Hematopoietic multipotent progenitor cell treated with erythropoietin and hydrocortisone succinate and interleukin-3 and kit ligand, for 17 days (in vitro differentiated cells): ENCODE measurements at places on chromosomes 2 and 18.

DNA sequence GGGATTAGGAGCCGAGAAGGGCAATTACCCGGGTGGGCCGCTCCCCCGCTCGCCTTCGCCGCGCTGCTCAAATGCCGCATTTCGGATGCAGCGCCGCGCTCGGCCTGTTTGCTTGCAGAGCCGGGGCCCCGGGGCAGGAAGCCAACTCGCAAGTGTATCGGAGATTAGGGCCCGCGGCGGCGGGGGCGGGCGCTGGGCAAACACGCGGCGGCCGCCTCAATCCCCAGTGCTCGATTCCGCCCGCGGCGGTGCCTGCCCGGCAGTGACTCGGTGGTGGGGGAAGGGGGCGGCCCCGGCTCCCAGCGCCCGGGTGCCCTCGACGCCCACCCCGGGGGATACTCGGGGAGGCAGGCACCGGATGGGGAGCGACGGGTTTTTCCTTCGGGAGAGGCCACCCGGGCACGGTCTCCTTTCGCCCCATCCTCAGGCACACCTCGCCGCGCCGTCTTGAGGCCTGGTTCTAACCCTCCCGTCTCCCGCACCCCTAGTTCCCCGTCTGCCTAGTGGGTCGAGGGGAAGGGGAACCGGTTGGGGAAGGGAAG lies 26.6 kb upstream of the NOTO start:
- no peak for DNase-seq

DNA sequence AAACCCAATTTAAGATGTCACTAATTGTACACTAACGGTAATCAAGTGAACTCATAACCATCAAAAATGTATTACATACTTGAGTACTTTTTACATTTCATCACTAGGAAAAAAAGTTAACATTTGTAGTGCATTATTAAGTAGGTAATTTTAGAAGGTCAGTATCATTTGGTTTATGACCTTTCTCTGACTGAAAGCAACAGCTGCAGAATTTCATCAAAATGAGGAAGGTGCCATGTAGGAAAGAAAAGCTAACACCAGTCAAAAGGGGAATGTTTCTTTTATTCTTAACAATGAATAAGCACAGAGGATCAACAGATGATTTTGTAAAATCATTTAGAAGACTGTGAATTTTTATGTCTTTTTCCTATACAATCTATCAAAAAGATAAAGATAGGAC lies 79.0 kb downstream of the PIGN start:
- DNase-seq = no peak

GRCh38 chr18:46331316-46331715 lies 227.1 kb downstream of the HAUS1 start:
- DNase-seq = no peak

DNA sequence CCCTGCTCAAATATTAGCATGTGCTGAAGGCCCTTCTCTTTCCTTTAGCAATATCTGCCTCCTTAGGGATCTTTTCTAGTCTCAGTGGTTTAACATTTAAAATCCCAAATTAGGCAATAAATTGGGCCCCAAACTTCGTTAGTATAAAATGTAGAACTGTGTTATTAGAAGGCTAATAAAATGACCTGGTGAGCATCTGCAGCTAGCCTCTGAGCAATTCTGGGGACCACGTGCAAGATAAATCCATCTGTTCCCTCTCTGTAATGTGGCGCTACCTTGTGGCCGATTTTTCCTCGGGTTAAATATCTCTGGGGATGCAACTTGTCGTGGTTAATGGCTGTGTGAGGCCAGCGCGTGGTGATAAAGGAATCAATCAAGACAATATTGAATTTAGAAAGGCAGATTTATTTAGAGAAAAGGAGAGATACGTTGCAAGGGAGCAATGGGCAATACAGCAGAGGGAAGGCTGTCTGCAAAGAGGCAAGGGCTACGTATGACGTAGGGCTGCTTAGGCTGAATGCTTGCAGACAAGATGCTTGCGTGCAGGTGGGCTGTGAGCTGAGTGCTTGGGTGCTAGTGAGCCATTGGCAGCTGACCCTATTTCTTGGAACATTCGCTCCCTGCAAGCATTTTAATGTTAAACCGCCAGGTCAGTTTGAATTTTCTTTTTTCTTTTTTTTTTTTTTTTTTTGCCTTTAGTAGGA lies 18.5 kb upstream of the IL36G start:
- no peak for DNase-seq

GRCh38 chr2:10413503-10413902 lies 34.6 kb downstream of the ODC1 start:
- no peak for DNase-seq

DNA sequence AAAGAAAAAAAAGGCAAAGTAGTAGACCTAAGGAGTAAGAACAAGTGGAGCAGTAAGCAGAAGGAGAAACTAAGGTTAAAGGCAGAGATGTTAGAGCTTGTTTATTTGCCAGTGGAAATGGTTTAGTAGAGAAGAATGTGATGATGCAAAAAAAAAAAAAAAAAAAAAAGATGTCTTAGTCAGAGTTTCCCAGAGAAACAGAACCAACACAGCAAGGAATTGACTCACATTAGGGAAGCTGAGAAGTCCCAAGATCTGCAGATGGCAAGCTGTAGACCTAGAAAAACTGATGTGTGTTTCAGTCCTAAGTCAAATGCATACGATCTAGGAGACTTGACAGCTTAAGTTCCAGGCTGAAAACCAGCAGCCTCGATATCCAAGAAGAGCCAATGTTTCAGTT lies 1548.8 kb upstream of the LRRTM1 start:
- no peak for DNase-seq

GRCh38 chr2:194539425-194539824 lies 1117.6 kb upstream of the SLC39A10 start:
- no peak for DNase-seq

- no peak for DNase-seq
Observed at GRCh38 chr2:158746488-158746887, 48.6 kb upstream of the DAPL1 start.

DNA sequence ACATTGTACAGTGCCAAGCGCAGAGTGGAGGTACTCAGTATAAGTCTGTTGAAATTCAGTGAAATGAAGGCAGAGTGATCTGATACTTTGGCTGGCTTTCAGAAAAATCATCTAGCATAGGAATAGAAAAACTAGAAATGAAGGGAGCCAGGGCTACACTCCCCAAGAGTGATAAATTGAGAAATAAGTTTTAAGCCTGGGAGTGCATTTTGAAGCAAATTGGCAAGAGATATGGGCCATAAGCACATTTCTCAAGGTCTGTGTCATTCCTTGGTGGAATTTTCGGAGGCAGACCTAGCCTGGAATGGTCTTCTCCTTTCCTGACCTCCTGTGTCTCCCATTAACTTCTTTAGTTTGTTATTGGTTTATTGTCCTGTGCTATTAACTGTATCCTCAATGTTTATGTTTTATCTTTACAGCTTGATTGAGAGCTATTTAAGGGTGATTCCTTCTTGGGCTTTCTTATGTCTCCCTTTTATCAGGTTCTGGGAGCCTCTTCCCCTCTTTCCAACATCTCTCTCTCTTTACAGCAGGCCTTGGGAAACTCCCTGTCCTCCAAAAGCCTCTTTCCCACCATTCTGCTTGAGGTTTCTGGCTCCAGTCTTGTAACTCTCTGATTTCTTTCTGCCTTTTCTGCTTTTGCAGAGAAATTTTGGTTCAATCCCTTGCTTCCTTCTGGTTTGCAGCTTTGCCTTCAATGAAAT lies 649.5 kb downstream of the SLC4A3 start:
- DNase-seq = no peak

DNA sequence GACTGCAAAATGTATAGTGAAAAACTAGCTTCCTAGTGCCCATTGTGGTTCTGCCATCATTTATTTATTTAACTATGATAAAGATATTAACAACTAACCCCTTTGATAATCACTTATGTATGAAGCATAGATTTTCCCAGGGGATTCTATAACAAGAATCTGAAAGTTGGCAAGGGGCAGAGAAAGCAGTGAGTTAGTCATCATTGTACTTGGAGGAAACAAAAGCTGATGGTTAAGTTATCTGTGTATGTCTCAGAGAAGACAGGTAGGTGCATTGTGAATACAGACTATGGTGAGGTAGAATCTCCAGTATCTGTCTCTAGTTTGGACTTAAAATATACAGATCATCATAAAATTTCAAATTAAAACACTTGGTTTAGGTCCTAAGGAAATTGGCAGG lies 2159.1 kb upstream of the CELF4 start:
- DNase-seq = no peak

DNA sequence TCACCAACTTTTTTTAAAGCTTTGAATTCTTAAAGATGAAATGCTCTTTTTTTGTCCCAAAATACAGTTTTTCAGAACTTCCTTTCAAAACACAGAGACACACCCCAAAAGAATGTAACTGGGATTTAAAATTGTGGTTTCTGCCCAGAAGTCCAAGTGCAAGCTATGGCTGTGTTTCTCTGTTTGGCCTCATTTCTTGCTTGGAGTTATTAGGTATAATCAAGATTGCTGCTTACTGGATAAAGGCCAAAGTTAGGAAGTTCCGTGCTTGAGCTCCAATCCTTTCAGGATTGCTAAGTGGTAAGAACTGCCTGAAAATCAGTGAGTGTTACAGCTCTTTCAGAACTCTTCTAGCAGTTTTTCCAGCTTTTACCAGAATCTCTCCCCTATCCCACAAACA lies 16.9 kb downstream of the ZBTB7C start:
- DNase-seq = no peak

DNA sequence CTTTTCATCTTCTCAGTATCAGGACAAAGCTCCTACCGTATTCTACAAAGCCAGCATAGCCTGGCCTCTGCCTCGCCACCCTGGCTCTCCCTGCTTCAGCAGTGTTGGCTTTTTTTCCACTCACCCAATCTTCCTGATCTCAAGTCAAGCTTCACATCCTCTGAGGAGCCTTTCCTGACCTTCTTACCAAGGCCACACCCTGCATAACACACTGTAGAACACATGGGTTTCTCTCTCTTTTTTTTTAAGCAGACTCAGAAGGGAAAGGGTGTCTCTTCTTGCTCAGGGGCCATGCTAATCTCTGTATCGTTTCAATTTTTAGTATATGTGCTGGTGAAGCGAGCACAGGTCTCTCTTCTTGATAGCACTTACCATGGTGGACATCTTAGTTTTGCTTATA lies 15.2 kb downstream of the FBXO36 start:
- DNase-seq = no peak

DNA sequence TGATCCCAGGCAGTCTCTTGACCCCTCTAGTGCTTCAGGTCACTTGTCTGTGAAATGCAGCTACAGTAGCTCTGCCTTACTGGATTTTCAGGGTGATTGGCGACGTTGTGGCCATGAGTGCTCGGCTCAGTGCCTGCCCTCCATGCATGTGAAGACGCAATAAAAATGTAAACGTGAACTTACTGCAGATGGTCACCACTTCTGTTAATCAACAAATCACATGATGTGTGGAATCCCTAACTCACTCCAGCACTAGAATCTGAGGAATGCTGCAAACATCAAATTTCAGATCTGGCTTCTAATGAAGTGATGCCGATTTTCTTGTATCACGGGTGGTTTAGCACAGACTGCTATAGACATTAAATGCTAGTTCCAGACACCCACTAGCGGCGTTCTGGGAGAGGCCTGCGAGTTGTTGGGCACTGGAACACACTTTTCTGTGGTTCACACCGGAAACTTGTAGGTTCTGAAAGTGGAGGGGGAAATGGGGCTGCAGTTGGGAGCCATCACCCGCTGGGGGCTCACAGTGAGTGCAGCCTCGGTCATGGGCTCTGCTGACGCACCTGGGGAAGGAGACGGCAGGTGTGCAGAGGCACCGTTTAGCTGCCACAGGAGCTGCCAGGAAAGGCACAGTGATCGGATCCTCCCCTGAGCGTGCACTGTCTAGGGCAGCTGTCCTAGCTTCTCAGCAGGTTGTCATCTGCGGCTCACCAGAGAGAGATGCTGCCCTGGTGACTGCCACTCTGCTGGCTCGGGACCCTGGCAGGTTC lies 6.5 kb downstream of the CNDP1 start:
- DNase-seq = no peak

GRCh38 chr18:49907346-49907929 lies 94.1 kb upstream of the ACAA2 start:
- no peak for DNase-seq

- DNase-seq = no peak
Observed at GRCh38 chr2:236642125-236642524, 72.5 kb downstream of the ACKR3 start.

GRCh38 chr2:134167015-134167414 lies 86.9 kb upstream of the MGAT5 start:
- no peak for DNase-seq

DNA sequence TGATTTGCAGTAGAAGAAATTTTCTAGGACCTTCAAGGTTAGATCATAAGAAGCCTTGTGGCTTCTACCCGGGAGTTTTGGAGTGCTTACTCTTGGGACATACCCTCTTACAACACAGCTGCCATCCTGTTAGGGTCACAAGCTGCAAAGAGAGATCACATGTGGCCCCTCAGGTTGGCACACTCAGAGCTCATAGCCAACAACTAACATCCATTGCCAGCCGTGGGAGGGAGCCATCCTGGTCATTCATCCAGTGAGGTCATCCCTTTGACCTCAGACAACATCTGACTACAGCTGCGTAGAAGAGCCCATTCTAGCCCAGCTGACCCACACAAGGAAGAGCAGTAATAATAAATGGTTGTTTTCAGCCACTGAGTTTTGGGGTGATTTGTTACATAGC lies 76.9 kb upstream of the NABP1 start:
- no peak for DNase-seq

DNA sequence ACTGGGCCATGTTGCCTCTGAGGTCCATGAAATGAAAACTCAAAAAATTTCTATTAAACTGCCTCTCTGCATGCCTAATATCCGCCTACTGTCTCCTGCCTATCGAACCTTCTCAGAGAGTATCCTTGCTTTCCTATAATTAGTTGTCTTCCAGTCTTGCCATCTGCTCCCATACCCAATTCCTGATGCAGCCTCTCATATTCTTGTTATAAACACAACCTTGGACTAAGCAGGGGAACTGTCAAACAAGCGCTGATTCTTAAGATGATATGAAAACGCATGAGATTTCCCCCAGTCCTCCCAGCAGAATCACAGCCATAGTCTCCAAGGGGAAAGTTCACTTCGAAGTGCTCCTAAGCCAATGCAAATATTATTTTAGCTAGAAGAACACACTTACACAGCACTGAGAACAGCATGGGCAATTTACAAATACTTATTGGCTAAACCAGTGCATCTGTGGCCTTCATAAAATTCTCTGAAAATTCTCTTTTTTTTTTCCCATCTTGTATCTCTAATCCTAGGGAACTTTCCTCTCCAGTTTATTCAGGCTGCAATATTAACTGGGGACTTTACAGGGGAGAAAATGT lies 471.6 kb downstream of the MBD2 start:
- DNase-seq = no peak

- no peak for DNase-seq
Observed at GRCh38 chr18:58670404-58671110, 708 bp upstream of the MALT1 start.

GRCh38 chr2:215887303-215887702 lies 126.0 kb downstream of the MREG start:
- DNase-seq = no peak

- no peak for DNase-seq
Observed at GRCh38 chr2:138021154-138021553, 56.9 kb downstream of the HNMT start.
